ENCODE measurements at places on chromosomes 3 and 15.

DNA sequence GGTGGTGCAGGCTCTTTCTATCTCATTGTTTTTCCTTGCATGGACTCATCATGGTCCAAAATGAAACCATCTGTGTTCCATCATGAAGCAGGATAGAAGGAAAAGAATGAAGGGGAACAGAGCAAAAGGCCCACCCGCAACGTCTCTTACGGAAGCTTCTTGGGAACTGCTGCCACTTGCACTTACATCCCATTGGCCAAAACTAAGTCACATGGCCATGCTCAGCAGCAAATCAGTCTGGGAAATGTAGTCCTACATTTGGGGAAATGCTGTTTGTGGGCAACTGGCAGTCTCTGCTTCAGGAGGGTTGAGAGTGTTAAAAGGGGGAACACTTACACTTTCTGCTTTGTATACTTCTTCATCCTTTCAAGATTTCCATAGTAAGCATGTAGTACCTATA, 191.6 kb downstream of the SV2B start:
- DNase-seq: peak; percentile 25

DNA sequence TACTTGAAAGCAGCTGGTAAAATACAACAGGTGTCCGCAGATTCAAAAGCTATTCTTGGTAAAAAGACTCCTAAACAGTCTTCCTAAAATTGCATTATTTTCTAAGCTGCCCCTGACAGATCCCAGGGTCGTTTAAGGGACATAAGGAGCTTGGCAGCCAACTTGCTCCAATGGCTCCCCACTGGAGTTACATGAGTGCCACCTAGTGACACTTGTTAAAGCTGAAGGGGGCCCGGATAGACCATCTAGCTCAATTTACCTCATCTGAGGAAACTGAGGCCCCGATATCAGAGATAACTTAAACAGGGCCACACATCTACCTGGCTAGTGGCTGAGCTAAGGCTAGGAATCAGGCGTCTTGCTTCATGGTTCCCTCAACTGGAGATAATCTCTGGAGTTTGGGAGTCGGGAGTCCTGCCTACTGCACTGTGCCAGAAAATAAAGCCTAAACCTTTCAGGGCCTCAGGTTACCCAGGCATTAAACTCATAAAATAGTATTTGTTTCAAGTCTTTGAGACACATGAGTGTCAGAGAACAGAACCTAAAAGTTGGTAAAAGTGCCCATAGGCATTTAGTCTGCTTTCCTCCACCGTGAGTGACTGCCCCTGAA, 6.5 kb upstream of the TBC1D23 start:
- peak; percentile 57 for DNase-seq

- DNase-seq: no peak
These were observed 13.6 kb downstream of the RARRES1 start for GRCh38 chr3:158718490-158719170.

DNA sequence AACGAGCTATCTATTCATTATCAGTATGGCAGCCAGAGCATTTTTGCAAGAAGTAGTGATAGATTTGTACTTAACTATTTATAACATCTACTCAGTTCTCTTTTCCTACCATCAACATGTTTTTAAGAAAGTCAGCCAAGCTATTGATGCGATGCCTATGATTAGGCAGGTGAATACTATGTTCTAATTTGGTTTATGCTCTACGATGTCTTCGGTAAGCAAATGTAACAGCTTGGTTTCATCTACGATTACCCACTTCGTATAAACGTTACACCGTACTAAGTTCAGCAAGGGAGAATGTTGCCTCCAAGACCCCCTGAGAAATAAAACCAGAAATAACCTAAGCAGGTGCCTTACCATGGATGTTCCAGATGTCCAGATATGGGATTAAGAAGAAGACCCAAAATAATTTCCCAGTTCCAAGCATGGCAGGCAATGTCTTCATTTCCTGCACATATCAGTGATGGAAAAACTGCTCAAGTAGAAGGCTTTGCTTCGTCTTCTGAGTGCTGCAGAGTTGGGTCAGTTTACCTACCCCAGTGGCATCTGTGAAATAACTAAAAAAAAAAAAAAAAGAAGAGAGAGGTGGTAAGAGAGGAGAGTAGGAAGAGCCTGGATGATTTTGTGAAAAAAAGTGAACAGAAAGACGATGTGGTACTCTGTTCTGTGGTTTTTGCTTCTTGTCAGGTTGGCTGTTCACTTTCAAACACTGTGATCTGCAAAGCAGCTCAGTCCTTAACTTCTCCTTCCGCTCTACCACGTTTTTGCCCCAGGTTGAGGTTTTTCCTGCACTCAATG, at the start of gene BTLA:
Gene BTLA (minus strand): TSS at position 559 of the 798 bp plus-strand sequence. CDS start 114 bp downstream, at position 445.
- peak; percentile 26 for DNase-seq

GRCh38 chr15:40051616-40052415, 12.8 kb upstream of the SRP14 start:
- DNase-seq: no peak

DNA sequence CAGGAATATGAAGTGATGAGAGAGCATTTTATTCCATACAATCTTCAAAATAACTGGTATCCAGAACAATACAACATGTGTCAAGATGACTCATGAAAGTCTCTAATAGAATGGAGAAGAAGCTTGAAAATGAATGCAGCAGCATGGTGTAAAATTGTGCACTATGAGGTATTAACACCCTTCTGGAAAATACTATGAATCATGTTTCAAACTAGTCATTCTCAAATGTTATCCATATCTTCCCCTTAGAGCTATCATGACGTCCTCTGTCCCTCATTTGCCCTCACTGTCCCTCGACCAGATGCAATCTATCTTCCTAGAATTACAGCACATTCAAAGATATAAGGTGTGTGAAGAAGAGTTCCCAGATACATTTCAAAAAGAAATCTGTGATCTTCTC, 198.2 kb downstream of the NECTIN3 start:
- DNase-seq: no peak

DNA sequence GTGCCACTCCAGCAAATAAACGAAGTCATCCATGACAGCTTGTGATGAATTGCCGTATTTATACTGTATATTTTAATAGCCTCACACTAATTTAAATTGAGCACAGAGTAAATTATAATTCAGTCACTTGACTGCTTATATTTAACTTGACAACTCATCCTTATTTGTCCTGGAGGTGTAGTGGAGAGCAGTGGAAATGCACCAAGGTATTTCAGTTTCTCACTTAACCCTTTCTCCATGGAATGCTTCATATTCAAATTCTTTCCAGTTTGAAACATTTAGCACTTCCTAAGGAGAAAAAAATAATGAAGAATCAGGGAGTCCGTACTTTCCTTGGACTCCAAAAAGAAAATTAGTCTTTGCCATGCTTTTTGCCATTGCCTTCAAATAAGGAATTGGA, 99.0 kb downstream of the MAP2K5 start:
- no peak for DNase-seq

DNA sequence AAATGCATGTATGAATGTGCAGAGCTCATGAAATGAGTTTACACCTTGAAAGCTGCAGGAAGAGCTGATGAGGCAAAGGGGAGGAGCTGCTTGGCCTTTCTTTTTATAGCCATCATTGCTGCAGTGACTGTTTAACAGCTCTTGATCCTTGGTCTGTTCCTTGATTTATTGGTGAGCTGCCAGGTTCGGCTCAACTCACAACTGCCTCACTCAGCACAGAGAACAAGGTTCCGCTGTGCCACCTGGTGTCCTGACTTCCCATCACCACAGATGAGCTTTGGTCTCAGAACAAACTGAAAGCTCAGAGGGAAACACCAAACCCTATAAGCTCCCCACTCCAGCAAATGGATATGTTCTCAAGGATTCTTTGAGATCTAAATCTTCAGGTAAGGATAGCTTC, 626.1 kb downstream of the MAGI1 start:
- no peak for DNase-seq

DNA sequence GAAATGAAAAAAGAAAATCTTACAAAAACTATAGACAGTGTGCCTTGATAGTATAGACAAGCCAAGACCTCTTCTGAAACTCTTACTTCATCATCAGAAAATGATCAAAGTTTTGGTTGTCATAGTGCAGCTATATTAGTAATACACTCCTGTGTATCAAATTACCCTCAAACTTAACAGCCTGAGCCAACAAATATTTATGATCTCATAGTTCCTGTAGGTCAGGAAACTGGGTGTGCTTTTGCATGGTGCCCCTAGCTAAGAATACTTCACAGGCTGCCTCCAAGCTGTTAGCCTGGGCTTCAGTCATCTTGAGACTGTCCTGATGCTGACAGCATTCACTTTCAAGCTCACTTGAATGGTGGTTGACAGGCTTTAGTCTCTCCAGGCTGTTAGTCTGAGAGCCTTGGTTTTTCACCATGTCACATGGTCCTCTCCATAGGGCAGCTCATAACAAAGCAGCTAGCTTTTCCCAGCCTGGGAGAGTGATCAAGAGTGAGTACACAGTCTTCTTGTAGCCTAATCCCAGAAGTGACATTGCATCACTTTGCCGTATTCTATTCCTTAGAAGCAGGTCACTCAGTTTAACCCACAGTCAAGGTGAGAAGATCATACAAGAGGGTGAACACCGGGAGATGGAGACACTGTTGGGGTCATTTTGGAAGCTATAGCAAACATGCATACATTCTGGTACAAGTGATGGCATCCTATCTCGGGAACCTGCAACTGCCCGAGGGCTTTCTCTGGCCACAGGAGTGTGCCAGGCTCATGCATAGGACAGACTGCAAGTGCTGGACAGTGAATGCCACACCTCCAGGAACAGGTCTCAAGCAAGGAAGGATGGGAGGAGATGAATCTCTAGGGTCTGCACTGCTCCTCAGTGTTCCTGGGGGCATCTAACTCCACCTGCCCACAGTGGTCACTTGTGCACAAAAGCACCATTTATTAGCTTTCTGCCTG, 173.4 kb upstream of the CADPS start:
- no peak for DNase-seq

DNA sequence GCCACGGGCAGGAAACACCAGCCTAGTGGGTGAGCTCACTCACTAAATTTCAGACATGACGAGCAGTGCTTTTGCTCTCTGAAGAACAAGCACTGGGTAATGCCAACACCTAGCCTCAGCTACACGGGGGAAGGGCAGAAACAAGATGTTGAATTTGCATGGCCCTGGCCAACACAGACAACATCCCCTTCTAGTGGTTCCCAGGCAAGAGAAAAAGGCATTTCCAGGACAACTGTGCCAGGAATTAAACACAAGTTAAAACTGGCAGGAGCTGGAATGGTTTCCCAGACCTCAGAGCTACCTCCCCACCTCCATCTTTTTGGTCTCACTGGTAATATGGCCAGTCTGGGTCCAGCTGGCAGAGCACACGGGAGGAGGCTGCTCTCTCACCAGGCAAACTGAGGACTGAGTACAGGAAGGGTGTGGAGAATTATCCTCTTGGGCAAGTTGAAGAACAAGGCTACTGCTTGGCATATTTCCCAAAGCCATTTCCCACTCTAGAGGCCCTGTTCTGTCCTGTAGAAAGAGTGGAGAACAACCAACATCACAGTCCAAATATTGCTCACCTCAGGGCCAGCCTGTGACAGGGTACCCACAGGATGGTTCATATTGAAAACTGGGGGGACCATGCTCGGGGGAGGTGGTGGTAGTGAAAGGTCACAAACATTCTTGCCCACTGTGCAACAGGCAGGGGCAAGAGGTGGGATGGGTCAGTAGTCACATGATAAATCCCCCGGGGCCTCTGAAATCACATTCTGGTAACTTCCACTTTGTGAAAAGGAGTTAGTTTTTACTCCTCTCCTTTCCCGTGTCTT, 26.5 kb downstream of the TSPAN3 start:
- DNase-seq: no peak

DNA sequence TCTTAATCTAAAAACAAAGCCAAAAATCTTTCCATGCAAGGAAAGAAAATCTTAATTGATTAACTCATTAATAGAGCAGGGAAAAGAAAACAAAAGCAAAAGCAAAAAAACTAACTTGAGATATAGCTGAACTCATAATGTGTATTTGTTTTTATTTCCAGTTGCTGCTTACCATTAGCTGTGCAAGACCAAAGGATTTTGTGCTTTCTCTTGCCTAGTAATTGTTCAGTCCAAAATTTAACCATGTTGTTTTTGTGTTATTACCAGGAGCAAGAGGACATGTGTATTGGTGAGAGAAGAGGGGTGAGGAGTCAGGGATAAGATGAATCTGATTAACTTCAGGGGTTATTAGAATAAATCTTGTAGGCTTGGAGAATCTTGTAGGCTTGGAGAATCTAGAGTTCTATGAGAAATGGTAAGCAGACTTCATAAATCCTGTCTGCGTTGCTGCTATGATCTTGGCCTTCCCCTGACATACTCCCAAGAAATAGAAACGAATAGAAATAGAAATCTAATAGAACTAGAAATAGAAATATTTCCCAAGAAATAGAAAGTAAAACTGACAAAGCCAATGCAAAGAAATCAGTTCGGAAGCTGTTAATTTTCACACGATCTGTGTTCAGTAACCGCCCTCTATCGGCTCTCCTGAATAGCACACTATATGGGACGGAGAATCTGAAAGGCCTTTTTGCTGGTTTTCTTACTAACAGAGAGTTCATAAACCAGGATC, 72.6 kb upstream of the TNFSF10 start:
- peak; percentile 65 for DNase-seq

GRCh38 chr3:134666466-134666865, 15.6 kb upstream of the KY start:
- DNase-seq: no peak

DNA sequence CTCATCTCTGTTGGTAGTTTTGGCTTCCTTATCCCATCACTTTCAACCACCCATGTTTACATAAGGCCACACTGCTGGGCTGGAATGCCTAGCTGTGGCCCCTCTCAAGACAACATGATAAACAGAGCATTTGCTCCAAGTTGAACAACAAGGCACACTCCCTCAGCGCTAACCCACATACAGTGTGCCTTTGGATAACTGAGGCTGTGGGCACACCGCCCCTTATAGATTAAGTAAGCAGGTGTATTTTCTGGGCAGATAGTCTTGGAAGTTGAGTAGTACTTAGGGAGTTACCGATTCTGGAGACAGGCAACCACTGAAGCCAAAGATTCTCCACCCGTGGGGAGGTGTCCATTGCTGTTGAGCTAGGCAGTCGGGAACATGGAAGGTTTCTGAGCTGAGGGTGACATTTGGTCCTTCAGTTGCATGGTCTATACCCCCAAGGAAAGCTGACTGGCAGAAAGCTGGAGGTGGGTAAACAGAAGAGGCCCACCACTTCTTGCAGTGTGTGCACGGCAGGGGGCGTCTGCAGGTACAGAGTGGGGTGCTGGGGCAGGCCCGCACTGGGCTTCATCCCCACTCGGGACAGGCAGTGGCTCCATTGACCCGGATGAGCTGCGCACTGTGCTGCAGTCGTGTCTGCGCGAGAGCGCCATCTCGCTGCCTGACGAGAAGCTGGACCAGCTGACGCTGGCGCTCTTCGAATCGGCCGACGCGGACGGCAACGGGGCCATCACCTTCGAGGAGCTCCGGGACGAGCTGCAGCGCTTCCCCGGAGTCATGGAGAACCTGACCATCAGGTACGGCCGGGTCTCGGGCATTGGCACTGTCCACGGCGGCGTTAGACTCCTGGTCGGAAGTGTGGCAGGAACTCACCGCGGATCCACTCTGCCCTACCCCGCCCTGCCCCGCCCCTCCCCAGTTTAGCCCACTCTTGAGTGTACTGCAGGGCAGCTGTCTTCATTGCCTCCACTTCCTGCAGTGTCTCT, 16.8 kb downstream of the NOX5 start:
- peak; percentile 52 for DNase-seq

DNA sequence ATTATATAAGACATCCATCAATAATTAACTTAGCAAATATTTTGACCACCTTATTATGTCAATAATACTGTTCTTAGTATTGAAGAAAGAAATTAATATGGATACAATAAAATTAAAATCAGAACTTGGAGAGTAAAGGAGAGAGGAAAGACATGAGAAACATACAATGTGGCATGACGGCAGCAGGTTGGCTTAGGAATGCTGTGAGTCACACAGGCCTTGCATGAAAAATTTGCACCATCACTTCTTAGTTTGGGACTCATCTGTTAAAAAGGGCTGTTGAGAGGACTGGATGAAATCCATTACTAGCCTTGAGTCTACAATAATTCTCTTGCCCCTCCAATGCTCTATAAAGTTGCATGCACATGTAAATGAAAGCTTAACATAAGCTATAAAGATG, 880.8 kb downstream of the ROBO1 start:
- DNase-seq: no peak
